Left colon (tissue), 2 donors: ENCODE measurements at places on chromosomes 6 and 20. TPM values are rescaled to one million over a fixed set of nuclear protein-coding genes. Genes with fewer than 3 reads are reported as not detected.

The OR2H1 gene
- not detected for total RNA-seq

The DNAH8 gene
- total RNA-seq, result not detected

The ZNF165 gene
- total RNA-seq, result 4.6 TPM

The DEFB112 gene
- total RNA-seq, result not detected

The SULF2 gene
- 124 TPM for total RNA-seq

The SLC35B2 gene
- 43.5 TPM for total RNA-seq

The LINC00237 gene
- total RNA-seq, result not detected

The SCGN gene
- total RNA-seq, result 11.4 TPM

The NRSN1 gene
- total RNA-seq, result 0.12 TPM

The DDO gene
- 2.0 TPM for total RNA-seq

The MDFI gene
- total RNA-seq, result 1.6 TPM

The ARG1 gene
- not detected for total RNA-seq

The KIF25 gene
- total RNA-seq, result 0.27 TPM

The C6orf52 gene
- 1.8 TPM for total RNA-seq

The HEY2 gene
- total RNA-seq, result 0.76 TPM

The OR2J3 gene
- not detected for total RNA-seq

The FUT9 gene
- not detected for total RNA-seq

The PXDC1 gene
- 4.3 TPM for total RNA-seq

The SLC12A5 gene
- 1.6 TPM for total RNA-seq

The RCAN2 gene
- total RNA-seq, result 9.8 TPM

The IP6K3 gene
- total RNA-seq, result 0.45 TPM

The GINM1 gene
- 39.4 TPM for total RNA-seq

The DST gene
- total RNA-seq, result 179 TPM

The TBX18 gene
- total RNA-seq, result 0.49 TPM

The COL11A2 gene
- total RNA-seq, result 0.55 TPM

The EPB41L1 gene
- 63.1 TPM for total RNA-seq

The HLA-DMB gene
- total RNA-seq, result 4.0 TPM

The ETV7 gene
- total RNA-seq, result 8.9 TPM

The HLA-DOA gene
- total RNA-seq, result 0.92 TPM

The XKR7 gene
- 0.06 TPM for total RNA-seq

The HLA-DMA gene
- 11.8 TPM for total RNA-seq

The BNIP5 gene
- 11.4 TPM for total RNA-seq

The RALGAPA2 gene
- 80.0 TPM for total RNA-seq

The FAXC gene
- 3.0 TPM for total RNA-seq

The SNAI1 gene
- total RNA-seq, result 0.25 TPM

The ENPP5 gene
- 3.4 TPM for total RNA-seq

The PKIG gene
- 44.7 TPM for total RNA-seq

The HSPA1L gene
- 0.89 TPM for total RNA-seq
